Stimulated activated naive CD8-positive, alpha-beta T cell treated with anti-CD3 and anti-CD28 coated beads, Interleukin-15, Interleukin-2, amounts not matched to agents 100 U/mL and 50 U/mL, for 24 hours (primary cell): ENCODE measurements at places on chromosomes 12 and 14.

DNA sequence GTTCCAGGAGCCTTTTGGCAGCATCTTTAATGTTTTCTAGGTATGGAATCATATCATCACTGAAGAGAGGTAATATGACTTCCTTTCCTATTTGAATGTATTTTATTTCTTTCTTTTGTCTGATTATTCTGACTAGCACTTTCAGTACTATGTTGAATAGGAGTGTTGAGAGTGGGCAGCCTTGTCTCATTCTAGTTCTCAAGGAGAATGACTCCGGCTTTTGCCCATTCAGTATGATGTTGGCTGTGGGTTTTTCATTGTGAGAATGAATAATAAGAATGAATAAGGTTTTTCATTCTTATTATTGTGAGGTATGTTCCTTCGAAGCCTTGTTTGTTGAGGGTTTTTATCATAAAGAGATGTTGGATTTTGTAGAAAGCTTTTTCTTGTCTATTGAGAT is 98.9 kb downstream of the GPHN start:
- no peak for DNase-seq

DNA sequence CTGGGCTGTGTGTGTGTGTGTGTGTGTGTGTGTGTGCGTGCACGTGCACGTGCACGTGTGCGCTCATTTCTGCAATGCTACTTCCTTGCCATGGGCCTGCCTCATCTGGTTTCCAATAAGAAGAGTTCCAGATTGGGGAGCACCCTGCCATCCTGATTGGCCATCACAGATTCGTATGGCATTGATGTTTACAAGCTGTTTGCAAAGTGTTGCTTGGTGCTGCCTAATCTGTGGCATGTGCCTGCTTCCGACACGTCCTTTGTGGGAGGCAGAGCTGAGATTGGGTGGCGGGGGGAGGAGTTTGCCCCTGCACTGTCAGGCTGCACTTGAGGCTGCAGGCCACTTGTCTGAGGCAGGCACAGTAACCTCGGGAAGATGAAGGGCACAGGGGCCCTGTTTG is 39.2 kb downstream of the SAMD4A start:
- no peak for DNase-seq

- no peak for DNase-seq
Measured at GRCh38 chr12:40745386-40745785, 53.1 kb downstream of the CNTN1 start.

DNA sequence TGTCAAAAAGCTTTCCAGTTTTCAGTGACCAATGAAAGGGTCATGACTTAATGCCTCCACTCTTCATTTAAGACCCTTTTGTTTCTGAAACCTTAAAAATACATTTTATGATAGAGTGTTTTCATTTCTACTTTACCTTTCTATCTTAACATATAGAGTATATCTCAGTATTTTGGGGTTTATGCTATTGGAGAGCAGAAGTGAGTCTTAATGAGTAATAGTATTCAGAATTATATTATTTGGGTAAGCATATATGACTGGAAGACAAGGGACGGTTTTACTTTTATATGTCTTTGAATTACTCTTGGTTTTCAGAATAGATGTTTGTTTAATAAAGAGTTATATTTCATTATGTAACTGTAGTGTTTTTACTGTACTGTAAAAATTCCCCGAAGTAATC is 10.8 kb downstream of the ARHGAP5 start:
- DNase-seq = no peak

DNA sequence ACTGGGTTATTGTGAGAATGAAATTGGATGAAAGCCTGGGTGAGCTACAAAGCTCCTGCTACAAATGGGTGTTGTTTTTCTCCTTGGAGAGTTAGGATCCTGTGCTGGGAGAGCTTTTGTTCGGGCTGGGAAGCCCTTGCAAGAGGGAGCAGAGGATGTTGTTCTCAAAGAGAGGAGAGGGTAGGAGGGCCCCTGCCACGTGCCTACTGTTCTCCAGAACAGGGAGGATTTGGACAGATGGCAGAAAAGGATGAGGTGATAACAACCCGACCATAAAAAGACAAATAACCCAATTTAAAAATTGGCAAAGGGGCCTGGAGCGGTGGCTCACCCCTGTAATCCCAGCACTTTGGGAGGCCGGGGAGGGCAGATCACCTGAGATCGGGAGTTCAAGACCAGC is 68.8 kb downstream of the GALNT16 start:
- DNase-seq = no peak

DNA sequence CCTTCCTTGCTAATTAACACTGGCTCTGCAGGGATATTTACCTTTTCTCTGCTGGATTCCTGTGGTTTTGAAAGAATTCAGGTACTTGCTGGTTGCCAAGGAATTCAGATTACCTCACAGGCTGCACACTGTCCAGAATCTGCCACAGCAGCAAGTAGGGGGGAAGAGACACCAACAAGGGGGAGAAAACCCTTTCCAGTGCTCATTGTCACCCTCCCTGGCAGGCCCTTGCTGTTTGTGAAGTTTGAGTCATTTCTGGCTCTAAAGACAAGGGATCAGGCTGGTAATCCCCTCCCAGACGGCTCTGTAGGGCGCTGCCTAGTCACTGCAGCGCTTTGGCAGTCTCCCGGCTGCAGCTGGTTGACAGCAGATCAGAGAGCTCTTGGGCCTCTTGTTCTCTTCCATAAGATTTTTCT is 50.8 kb downstream of the TTLL5 start:
- DNase-seq = peak; percentile 5

- DNase-seq = peak; percentile 77
Measured at GRCh38 chr12:48618541-48618940, 48.7 kb upstream of the LALBA start.

DNA sequence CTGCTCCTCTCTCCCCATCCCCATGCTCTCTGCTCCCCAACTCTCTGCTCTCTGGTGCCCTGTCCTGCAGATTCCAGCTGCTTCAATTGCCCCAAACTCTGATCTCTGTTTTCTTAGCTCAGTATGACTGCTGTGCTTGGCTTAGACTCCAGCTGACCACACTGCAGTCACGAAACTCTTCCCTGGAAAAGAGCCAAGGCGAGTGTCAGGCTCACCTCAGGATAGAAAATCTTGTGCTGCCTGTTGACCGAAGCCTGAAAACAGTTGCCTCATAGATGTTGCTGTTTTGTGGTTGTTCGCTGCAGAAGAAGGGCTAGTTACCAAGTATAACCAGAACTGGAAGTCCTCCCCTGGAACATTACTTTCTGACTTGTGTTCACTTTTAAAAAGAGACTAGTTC is 6.7 kb upstream of the STON2 start:
- DNase-seq = no peak

GRCh38 chr12:51662728-51663154 is 71.7 kb downstream of the SCN8A start:
- DNase-seq = no peak

GRCh38 chr14:91149462-91149861 is 35.6 kb downstream of the DGLUCY start:
- DNase-seq = no peak

GRCh38 chr12:24760162-24760561 is 188.7 kb downstream of the BCAT1 start:
- no peak for DNase-seq

DNA sequence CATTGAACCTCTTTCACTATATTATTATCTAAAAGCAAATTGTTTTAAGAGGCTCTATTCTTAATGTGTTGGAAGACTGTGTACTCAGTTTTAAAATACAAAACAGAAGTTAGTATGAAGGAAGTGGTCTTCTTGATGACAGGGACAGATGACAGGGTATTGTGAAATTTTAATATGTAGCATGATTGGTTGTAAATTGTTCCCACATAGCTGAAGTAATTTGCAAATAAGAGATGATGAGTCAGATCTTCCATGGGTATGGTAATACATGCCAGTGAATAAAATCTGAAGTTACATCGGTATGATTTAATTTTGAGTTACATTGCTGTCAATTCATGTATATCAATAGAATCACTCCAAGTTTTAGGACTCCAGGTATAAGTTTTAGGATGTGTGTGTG is 454.8 kb downstream of the AEBP2 start:
- no peak for DNase-seq

DNA sequence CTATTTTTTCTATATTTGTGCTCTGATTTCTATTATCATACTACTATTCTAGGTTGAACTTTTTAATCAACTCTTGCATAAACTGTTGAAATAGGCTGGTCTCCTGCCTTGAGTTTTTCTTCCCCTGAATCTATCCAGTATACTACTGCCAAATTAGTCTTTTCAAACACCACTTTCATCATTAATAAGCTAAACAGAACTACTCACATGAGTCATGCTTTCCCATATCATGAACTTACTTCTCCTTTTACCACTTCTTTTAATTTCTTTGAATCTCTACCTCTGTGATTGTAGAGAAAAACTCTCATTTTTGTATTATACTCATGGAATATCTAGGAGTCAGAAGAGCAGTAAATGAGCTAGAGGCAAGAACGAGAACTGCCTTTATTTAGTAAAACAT is 340.3 kb upstream of the PDE3A start:
- DNase-seq = no peak

- no peak for DNase-seq
Measured at GRCh38 chr12:53807322-53807860, 55.6 kb upstream of the CISTR start.

GRCh38 chr12:105882404-105882803 is 256.4 kb downstream of the NUAK1 start:
- no peak for DNase-seq

- no peak for DNase-seq
Measured at GRCh38 chr14:88037325-88037724, 32.4 kb downstream of the GPR65 start.

- DNase-seq = peak; percentile 60
Measured at GRCh38 chr12:128914908-128915563, 61.8 kb downstream of the GLT1D1 start.

GRCh38 chr12:92971859-92972524 is 42.9 kb upstream of the EEA1 start:
- no peak for DNase-seq

DNA sequence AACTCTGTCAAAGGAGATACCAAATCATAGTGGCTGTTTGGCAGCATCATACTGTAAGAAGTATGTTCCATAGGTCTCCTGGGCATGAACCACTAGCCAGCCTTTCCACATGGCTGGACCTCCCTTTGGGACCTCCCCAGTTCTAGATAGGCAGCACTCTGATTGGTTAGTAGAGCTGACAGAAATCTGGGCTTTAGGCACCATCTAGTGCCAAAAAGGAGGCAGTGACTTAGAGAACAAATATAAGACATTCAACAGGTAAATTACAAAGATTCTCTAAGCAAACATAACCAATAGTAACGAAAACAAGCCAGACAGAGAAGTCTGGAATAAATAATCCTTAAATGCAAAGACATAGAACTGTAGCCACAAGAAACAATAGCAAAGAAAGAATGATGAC is 148.0 kb upstream of the PDE3A start:
- no peak for DNase-seq

DNA sequence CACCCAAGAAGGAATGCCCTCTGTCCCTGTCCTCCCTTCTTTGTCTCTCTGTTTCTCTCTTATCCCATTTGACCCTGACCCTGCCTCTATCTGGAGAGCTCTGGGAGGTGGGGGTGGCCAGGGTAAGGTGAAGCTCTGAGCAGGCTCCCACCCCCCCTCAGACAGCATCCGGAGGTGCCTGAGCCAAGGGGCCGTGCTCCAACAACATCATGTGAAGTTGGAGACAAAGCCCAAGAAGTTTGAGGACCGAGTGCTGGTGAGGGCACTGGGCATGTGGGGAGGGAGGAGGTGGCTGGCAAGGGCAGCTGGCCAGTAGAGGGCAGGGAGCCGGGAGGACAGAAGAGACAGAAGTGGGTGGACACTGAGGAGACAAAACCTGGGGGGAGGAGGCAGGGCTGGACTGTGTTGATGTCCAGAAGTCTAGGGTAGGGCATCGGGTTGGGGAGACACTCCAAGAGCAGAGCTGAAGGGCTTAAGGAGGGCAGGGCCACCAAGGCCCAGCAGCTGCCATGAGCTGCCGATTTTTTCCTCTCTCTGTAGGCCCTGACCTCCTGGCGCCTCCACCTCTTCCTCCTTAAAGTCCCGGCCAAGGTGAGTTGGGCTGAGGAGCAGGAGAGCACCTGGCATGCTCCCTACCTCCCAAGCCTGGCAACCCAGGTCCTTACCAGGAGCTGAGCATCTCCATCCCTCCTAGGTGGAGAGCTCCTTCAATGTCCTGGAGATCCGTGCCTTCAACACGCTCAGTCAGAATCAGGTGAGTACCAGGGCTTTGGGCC is 1.9 kb downstream of the CARMIL3 start:
- no peak for DNase-seq

GRCh38 chr14:92383805-92384204 is 60.8 kb downstream of the SLC24A4 start:
- no peak for DNase-seq

- no peak for DNase-seq
Measured at GRCh38 chr12:115571446-115571845, 706.0 kb downstream of the MED13L start.

- DNase-seq = no peak
Measured at GRCh38 chr14:66974397-66975025, 214.7 kb upstream of the GARIN2 start.

- peak; percentile 68 for DNase-seq
Measured at GRCh38 chr12:120468821-120469449, 613 bp downstream of the SRSF9 start.

DNA sequence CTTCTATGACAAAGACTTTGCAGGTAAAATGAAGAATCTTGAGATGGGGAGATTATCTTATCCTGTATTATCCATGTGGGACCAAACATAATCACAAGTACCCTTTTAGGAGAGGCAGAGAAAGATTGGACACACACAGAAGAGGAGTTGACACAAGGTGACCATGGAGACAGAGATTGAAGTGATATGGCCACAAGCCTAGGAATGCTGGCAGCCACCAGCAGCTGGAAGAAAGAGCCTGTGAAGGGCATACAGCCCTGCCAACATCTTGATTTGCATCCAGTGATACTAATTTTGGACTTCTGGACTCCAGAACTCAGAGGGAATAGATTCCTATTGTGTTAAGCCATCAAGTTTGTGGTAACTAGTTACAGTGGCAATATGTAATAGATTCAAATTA is 78.1 kb downstream of the RPS29 start:
- DNase-seq = no peak

GRCh38 chr14:38490273-38490672 is 234.4 kb upstream of the CLEC14A start:
- no peak for DNase-seq

- DNase-seq = no peak
Measured at GRCh38 chr14:64806862-64807495, 72.7 kb downstream of the SPTB start.
